ENCODE measurements at places on chromosomes 3 and 15. TPM values are rescaled to one million over a fixed set of nuclear protein-coding genes. Genes with fewer than 3 reads are reported as not detected.

MB21D2 gene
- total RNA-seq: 42.5 TPM

CHRD gene
- 47.1 TPM for total RNA-seq

PLSCR2 gene
- not detected for total RNA-seq

RPS27L gene
- 128 TPM for total RNA-seq

OR5K2 gene
- total RNA-seq: not detected

MTMR10 gene
- total RNA-seq: 17.1 TPM

CHST2 gene
- 51.7 TPM for total RNA-seq

NPAP1 gene
- 0.07 TPM for total RNA-seq

CADPS gene
- total RNA-seq: 265 TPM

SEMA3G gene
- total RNA-seq: 0.59 TPM

LINS1 gene
- 15.0 TPM for total RNA-seq

FHIT gene
- 15.2 TPM for total RNA-seq

NR2F2 gene
- 1.9 TPM for total RNA-seq

CATSPER2 gene
- total RNA-seq: 6.9 TPM

RTP1 gene
- total RNA-seq: not detected

Measured in glutamatergic neuron (in vitro differentiated cells).